Mesenteric fat pad (tissue), 1 donor: ENCODE measurements at places on chromosomes 12 and 14.

- no peak for DNase-seq
Observed at GRCh38 chr12:96879301-96879700, 27.8 kb upstream of the NEDD1 start.

- peak; percentile 16 for DNase-seq
Observed at GRCh38 chr14:103149351-103150237, 26.3 kb downstream of the TNFAIP2 start.

DNA sequence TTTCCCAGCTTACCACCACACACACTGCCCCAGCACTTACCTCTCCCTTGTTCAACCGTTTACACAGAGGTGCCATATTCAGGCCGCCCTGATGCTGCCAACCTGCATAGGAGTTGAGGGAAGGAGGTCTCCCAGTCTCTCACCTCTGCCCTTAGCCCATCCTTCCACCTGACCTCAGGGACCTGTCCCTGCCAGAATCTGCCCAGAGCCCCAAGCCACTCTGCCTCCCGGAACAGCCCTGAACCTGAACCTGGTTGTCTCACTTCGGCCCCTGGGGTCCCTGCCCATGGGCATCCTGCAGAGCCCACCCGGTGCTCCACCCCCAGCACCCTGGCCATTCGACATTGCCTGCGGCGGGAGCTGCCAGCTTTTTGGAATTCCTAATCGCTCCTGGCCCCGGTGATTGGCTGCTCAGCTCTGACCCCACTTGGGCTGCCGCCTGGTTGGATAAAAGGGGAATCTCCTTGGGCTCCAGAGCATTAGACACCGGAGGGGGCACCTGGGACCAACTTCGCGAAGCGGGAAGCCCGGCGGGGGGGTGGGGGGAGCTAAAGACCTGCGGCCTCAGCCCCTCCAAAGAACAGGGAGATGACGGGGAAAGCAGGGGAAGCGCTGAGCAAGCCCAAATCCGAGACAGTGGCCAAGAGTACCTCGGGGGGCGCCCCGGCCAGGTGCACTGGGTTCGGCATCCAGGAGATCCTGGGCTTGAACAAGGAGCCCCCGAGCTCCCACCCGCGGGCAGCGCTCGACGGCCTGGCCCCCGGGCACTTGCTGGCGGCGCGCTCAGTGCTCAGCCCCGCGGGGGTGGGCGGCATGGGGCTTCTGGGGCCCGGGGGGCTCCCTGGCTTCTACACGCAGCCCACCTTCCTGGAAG lies at the start of gene VSX2:
Gene VSX2, plus strand, starts transcription at position 476 of the 874 bp plus-strand sequence. Its CDS starts 113 bp downstream, at position 589.
- DNase-seq: no peak

GRCh38 chr12:120225852-120226640 lies 25.1 kb upstream of the RPLP0 start:
- DNase-seq: no peak

DNA sequence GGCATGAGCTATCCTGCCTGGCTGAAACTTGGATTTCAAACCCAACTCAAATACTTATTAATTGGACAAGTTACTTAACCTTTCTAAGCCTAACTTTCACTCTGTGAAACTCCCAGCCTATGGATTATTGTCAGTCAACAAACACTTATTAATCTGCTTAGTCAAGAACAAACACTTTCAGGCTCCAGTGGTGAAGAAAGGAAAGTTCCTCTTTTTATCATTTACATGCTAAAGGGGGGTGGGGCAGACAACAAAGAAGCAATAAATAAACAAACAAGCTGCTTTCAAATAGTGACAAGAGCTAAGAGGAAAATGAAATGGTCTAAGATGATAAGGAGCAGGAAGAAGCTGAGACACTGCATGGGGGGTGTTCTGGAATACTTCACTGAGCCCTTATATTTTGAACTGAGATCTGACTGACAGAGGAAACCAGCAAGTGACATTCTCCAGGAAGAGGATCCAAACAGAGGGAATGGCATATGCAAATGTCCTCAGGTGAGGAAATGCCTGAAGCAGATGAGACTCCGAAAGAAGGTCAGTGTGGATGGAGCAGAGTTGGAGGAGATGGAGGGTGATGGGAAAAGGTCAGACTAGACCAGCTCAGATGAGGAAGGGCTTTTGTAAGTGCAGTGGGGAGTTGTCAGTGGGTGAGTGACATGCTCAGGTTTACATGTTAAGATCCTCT lies 259.6 kb downstream of the ITPR2 start:
- no peak for DNase-seq

GRCh38 chr12:111427417-111428074 lies 21.8 kb downstream of the SH2B3 start:
- no peak for DNase-seq

GRCh38 chr14:23054000-23054811 lies 3.1 kb downstream of the CDH24 start:
- peak; percentile 85 for DNase-seq

- no peak for DNase-seq
Observed at GRCh38 chr12:111964935-111965334, 48.0 kb downstream of the TMEM116 start.

- no peak for DNase-seq
Observed at GRCh38 chr12:96310067-96310466, 90.2 kb downstream of the CDK17 start.

DNA sequence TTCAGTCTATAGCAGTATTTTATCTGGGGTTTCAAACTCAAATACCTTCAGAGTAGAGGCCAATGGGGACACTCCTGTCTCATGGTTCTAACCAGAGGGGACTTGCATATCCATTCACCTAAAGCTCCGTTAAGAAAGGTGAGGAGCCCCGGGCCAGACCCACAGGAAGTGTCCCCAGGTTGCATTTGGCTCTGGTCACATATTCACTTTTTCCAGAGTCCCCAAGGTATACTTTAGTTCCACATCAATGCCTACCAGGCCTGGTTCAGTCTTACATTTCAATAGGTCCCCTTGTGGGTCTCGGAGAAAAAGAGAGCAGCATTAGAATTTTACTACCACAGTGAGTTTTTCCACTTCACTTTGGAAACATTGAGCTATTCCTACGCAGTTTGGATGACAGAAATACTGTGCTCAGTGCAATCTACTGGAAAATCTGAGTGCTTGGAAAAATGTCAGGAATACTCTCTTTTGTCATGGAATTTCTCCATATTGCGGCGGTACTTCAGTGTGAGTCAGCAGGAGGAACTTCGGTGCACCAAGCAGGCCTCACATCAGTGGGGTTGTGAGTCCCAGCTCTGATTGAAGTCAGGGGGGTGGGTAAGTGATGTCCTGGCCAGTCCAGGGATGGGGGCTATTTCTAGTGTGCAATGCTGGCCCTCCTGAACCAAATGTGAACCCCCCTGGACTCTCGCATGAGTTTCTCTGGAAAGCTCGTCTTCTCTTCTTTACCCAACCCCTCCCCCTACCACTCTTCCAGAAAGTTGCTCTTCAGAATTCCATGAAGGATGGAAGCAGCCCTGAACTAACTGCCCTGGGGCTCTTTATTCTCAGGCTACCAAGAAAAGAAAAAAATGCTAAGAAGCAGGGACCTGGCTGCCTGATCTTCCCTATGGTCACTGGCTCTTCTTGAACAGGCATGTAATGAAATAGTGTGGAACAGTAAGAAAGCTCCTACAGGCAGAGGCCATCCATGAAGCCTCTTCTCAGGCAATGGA lies 184.7 kb downstream of the PRKCH start:
- no peak for DNase-seq

DNA sequence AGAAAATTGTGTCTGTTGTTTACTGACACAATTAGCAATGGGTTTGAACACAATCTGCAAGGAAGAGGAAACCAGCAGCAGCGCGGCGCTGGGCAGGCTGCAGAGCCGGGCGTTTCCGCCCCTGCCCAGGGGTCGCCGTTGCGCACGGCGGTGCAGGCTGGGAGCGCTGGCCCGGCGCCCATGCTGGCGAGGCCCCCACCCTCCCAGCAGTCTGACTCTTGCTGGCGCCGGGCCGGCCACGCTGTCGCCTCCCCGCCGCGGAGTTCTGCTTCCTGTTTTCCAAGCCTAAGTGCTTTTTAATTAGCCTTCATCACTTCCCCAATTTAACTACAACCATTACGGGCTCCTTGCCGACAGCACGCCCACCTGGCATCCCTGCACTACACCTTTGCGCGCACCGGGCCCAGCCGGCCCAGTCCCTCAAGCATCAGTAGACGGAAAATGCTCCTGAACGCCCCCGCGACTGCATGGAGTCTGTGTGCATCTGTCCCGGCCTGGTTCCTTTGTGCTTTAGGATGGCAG lies 212.1 kb downstream of the GXYLT1 start:
- peak; percentile 92 for DNase-seq

DNA sequence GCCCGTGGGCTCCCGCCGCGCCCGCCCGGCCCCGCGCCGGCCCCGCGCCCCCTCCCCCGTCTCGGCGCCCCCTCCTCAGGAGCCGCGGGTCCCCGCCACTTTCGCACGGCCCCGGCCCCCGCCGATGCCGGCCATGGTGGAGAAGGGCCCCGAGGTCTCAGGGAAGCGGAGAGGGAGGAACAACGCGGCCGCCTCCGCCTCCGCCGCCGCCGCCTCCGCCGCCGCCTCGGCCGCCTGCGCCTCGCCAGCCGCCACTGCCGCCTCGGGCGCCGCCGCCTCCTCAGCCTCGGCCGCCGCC lies 263 bp downstream of the RCOR1 start:
- DNase-seq: no peak

DNA sequence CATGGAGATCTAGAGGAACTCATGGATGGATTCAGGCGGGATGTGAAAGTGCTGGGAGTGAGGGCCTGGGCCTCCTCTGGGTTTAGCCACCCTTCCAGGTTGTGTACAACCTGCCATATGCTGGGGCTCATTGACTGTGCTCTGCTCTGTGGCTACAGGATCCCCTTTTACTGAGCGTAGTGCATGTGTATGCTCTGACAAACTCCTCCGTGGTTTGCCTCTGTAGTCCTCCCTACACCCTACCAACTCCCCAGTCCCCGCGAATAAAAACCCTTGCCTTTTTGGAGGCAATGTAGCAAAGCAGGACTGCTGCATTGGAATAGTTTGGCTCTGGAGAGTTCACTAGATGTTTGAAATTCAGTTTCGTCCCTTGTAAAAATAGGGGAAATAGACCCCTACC lies 17.4 kb downstream of the JDP2 start:
- no peak for DNase-seq

- no peak for DNase-seq
Observed at GRCh38 chr12:78455991-78456390, 408.6 kb upstream of the SYT1 start.

- no peak for DNase-seq
Observed at GRCh38 chr14:55707365-55707804, 127.4 kb downstream of the KTN1 start.

DNA sequence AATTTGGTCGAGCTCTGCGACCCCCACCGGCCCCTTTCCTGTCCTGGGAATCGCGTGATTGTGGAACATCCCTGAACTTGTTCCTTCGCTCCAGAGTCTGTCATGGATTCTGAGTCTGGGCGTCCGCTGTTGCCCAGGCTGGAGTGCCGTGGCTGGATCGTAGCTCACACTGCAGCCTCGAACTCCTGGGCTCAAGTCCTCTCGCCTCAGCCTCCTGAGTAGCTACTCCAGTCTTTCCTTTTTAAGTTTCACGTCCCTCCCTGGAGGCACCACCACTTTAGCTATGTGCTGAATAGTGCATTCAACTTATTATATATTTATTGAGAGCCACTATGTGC lies 698 bp downstream of the ACOT6 start:
- peak; percentile 84 for DNase-seq

- peak; percentile 28 for DNase-seq
Observed at GRCh38 chr12:116346222-116346621, 68.7 kb upstream of the MED13L start.

GRCh38 chr12:21369141-21369980 lies 3.3 kb upstream of the IAPP start:
- no peak for DNase-seq

GRCh38 chr12:125247477-125247876 lies 182.2 kb downstream of the AACS start:
- DNase-seq: no peak

DNA sequence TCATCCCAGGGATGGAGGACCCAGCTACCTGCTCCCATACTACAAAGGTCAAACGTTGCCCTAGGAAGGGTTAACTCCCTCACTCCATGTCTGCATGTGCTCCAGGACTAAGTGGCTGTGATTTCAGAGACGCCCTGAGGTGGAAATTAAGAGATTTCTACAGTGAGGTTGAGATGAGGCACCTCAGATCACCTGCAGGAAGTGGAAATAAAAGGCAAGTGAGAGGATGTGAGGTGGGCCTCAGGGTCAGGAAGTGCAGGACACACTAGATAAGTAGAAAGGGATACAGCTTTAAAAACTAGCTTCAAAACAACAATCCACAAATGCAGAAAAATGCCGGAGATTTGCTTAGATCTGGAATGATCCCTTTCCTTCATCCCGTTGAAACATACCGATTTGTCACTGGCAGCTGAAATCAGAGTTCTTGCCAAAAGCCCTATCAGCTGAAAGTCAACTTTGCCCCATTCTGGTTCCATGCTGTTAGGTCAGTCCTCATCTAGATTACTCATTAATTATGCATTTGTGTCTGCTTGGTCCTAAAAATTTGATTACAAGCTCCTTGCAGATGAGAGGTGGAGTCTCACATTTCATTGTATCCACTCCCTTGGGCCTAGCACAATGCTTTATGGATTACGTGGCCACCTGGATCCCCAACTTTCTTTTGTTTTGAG lies 6.6 kb downstream of the PLBD1 start:
- no peak for DNase-seq

DNA sequence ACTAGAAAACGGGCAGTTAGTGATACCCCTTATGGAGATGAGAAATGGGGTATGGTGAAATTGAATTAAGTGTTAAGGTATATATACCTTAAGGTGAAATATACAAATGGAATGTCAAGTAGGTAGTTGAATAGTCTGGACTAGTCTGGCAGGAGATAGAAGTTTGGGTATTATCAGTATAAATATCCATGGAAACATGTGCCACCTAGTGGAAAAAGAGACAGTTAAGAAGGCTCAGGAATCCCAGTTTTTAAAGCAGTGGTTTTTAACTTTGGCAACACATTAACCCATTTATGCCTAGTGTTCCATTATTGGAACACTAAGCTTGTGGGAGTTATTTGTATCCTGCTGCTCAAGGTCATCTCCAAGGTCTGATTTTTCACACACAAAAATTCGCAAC lies 38.6 kb upstream of the TPH2 start:
- DNase-seq: no peak
